ENCODE measurements at places on chromosomes 1 and 21.
A peak's percentile ranks its signal among the peaks of the same experiment; 100 is the strongest.

- no peak for DNase-seq
Observed at GRCh38 chr1:64692911-64693310, 52.0 kb upstream of the RAVER2 start.

- peak; percentile 2 for DNase-seq
Observed at GRCh38 chr1:175373786-175374623, 181.4 kb upstream of the KIAA0040 start.

DNA sequence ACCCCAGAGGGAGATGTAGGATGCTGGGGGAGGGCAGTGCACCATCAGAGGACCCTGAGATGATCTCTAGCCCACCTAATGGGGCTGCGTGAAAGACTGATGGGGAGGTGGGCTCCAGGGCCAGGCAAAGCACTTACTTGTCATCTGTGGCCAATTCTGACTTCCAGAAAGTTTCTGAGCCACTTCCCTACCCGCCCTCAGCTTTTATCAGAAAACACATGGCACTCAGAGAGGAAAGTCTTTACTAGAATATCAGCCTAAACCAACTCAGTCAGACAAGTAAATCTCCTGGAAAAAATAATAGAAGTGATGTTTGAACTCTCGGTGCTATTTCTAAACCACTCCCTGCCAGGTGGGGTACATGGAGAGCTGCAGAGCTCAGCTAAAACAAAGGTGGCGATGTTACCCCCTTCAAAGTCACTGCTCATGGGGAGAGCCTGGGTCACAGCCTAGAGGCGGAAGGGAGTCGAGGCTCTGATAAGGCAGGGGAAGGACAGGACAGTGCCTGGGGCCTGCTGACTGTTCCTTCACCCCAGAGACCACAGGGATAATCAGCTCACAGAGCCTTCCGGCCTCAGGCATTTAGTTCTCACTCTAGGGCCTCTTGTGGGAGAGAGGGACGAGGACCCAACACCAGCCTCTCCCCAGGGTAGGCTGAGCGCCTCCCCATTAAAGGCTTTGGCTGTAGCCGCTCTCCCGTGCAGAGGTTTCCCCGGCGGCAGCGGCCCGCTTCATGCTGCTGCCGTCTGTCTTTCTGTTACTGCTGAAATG is 14.2 kb downstream of the SMIM12 start:
- DNase-seq, result no peak

DNA sequence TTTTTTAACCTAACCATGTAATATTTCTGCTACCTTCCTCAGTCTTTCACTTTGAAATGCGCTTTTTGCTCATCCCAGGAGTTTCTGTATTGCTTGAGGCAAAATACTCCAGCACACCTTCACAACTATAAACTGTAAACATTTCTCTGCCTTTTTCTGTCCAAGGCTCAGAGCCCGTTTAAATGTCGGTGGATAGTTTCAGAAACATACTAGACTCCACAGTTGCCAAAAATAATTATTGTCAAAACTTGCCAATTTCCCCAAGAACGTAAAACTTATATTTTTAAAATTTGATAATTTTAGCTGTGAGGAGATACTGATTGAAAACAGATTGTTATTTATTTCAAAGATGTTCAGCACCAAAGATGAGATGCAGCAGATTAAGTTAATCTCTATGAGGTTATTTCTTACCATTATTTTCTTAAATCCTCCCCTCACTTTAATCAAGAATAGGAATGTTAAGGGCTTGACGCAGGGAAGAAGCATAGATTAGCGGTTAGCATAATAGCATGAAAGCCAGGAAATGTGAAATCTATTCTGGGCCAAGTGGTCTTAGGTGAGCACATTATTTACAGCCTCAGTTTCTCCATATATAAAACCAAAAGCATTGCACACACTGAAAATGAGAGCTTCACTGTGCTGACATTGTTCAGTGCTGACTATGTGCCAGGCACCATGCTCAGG is 91.5 kb upstream of the ESRRG start:
- DNase-seq, result no peak

Data from NCI-H1436 (cell line).